AML-193 (cell line): ENCODE measurements at places on chromosomes 1 and 21.

DNA sequence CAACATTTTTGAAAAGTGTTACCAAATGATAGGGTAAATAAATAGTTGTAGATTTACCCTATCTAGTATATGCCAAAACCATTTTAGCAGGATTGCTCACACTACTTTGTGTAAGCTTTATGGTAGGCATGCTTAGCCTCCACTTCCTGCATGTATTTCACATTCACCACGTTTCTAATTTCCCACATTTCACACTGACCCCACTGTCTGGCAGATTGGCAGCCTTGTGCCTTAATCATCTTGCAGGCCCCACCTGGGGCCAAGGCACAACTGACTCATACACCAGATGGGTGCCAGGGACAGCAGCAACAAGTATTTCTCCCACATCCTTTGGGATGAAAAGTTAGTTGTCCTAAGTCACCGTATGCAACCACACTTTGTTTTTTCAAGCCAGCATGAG, 21.2 kb upstream of the CENPF start:
- DNase-seq, result no peak

DNA sequence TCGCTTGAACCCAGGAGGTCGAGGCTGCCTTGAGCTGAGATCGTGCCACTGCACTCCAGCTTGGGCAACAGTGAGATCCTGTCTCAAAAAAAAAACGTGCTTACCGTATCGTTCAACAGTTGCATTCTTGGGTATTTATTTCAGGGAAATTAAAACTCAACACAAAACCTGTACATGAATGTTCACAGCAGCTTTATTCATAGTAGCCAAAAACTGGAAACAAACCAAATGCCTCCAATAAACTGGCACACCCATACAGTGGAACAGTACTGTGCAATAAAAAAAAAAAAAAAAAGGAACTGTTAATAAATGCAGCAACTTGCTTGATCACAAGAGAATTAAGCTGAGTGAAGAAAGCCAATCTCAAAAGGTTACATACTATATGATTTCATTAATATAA, 6.7 kb downstream of the KHDRBS1 start:
- DNase-seq, result peak; percentile 15

- no peak for DNase-seq
Observed at GRCh38 chr1:32900956-32901822, at the start of gene TMEM54. TMEM54 (minus strand) TSS chr1:32901389; CDS start chr1:32901238, 151 bp downstream.

DNA sequence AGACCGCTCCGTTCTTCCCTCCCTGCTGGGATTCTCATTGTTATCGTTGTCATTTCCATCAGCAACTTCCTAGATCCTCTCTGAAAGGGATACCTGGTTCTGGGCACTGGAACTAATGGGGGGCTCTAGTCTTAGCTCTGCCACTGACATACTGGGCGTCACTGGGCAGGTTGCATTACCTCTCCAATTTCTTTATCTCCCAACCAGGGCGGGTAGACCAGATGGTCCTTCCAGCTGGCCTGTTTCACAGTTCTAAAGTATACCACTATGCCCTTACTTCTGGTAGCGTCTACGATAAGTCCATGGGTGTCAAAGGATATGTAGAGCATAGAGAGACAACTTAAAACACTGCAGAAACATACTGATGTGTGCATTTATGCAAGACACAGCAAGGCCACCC, 1.4 kb downstream of the GPR37L1 start:
- no peak for DNase-seq

- no peak for DNase-seq
Observed at GRCh38 chr1:8814865-8815264, 2.6 kb downstream of the RERE start.

DNA sequence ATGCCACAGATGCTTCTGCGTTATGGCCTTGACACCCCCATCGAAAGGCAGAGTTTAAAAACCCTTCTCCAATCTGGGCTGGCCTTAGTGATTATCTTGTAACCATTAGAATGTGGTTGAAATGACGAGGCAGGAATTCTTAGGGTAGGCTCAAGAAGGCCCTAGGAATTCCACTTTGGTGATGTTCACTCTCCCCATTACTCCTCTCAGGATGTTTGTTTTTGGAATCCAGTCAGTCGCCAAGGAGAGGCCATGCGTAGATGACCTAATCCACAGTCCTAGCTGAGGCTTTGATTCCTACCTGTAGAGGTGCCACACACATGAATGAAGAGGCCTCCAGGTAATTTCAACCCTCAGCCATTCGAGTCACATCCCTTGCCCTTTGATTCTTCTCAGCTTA, 318.2 kb downstream of the NEGR1 start:
- DNase-seq, result no peak

- DNase-seq, result peak; percentile 66
Observed at GRCh38 chr1:99707535-99708142, 58.8 kb downstream of the FRRS1 start.

GRCh38 chr1:14783592-14783886, 185.1 kb downstream of the KAZN start:
- no peak for DNase-seq

- no peak for DNase-seq
Observed at GRCh38 chr1:201212056-201212455, 21.4 kb downstream of the IGFN1 start.

DNA sequence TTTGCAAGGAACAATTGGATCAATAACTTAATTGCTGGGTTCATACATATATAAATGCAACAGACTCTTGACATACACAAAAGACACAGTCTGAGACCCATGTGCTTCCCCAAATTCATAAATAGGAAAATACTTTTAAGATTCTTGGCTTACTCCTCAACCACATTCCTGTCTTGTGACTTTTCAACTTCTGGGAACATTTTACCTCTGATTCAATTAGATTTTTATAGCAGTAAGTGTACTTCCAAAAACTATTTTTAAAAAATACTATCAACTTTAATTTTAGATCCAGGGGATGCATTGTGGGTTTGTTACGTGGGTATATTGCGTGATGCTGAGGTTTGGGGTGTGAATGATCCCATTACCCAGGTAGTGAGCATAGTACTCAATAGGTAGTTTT, 406.7 kb downstream of the RPS6KC1 start:
- DNase-seq, result no peak

DNA sequence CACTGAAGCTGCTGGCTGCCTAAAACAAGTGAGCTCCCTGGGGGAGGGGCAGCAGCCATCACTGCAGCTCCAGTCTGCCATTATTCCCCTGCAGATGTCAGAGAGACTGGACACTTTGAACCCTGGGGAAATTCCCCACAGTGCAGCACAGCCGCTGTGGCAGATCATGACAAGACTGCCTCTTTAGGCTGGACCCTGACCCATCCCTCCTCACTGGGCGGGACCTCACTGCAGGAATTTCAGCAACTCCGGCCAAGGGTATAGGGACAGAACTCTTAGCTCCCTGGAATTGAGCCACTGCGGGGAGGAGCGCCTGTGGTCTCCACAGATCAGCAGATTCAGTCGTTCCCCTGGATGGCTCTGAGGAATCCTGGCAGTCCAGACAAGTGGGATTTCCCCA, 964.6 kb downstream of the BRINP3 start:
- DNase-seq, result no peak

- no peak for DNase-seq
Observed at GRCh38 chr21:42654179-42654912, 925 bp downstream of the PDE9A start.

DNA sequence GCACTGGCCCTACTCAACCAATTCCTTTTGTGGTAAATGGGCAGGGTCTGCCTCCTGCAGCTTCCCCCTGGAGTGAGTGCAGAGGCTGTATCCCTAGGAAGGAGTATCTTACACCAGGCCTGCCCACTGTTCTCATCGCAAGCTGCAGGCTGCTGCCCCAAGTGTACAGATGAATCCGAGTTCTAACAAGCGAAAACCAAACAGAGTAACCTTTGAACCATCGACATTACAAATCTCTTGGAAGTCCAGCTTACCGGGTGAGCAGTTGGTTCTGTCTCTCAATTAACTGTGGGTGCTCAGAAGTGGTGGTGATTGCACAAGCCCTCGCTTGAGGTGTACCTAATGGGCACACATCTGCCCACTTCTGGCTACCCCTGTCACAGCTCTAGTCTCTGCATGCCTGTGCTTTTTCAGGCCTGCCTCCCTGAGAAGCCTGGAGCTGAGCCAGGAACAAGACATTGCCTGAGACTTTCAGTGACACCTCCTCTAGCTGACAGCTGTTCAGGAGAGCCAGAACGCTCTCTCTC, 22.7 kb downstream of the INAVA start:
- no peak for DNase-seq

DNA sequence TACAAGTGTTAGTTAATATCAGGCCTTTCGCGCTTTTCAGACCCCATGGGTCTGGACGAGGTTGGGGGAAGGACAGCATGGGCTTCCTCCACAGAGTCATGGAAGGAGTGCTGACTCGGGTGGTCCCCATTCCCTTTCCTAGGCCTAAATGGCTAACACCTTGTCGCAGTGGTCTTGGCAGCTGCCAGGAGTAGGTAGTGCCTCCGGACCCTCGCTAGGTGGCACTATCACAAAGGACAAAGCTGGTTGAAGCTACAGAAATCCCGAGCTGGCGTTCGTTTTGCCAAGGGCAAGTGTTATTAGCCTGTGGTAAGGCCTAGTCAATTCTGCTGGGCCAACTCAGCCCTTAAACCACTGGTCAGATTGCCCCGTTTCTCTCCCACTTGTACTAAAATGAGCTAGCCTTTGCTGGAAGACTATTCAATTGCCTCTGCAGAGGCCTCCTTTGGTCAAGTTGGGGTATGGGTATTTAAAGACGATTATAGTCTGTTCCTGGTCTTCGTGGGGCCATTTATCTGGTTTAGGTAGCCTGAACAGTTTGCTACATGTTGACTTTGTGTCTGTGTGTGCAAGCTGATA, 1.1 kb upstream of the UBE2Q1 start:
- peak; percentile 92 for DNase-seq

DNA sequence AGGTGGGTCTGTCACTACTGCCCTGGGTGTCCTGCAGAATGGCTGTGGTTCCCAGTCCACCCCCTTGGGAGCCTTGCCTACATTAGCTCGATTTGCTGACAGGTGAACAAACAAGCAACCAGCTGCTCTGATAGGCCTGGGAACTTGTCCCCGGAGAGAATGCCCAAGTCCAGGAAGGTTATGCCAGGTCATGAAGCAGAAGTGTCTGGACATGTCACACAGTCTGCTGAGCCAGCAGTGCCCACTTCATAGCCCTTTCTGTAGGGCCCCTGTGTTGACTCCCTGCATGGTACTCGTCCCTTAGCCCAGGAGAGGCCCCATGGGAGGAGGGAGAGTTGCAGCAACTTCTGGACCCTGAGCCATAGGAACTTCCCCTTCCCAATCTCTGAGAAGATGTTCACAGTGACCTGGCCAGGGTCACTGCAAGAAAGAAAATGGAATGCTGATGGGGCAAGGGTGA, 31.0 kb downstream of the UCK2 start:
- DNase-seq, result no peak

DNA sequence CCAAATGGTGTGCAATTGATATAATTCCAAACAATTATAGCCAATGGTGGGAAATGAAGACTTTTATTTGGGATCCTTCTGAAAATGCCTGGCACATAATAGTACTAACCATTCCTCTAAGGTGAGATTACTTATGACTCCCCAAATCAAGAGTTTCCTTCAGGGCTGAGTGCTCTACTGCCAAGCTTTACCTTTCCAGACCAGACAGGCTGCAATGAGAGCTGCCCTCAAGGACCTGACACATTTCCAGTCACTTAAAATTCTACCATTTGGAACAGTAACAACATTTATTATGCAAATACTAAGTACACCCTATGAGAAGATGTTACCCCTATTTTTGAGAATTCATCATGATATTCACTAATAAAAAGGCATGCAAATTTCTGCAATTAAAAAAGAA, 21.1 kb downstream of the PAXBP1 start:
- no peak for DNase-seq

- no peak for DNase-seq
Observed at GRCh38 chr1:230827081-230827681, 41.1 kb downstream of the C1orf198 start.

DNA sequence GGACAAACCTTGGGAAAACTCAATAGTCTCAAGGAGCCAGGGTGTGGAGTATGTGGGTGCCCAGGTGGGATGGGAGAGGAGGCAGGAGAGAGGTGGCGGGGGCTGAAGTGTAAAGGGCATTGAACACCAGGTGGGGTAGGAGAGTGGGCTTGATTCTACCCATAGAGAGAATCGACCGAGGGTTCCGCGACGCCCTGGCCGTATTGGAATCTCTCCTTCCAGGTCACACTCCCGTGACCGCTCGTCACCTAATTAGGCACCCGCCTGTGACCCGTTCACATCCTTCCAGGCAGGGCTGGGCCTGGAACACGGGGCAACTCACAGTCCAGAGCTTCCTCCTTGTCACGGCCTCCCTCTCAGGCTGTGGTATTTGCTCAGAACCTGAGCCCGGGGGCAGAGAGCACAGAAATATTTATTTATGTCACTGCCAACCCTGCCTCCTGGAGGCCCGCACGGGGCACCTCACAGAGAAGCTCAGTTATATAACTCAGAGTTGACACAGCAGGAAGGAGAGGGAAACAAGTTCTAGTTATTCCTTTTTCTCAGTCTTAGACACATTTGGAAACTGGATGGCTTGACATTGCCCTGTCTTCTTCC, 12.0 kb downstream of the NCMAP start:
- DNase-seq, result no peak

GRCh38 chr1:115713906-115714305, 54.6 kb downstream of the CASQ2 start:
- DNase-seq, result no peak

- no peak for DNase-seq
Observed at GRCh38 chr1:238457610-238458009, 566.9 kb upstream of the ZP4 start.

DNA sequence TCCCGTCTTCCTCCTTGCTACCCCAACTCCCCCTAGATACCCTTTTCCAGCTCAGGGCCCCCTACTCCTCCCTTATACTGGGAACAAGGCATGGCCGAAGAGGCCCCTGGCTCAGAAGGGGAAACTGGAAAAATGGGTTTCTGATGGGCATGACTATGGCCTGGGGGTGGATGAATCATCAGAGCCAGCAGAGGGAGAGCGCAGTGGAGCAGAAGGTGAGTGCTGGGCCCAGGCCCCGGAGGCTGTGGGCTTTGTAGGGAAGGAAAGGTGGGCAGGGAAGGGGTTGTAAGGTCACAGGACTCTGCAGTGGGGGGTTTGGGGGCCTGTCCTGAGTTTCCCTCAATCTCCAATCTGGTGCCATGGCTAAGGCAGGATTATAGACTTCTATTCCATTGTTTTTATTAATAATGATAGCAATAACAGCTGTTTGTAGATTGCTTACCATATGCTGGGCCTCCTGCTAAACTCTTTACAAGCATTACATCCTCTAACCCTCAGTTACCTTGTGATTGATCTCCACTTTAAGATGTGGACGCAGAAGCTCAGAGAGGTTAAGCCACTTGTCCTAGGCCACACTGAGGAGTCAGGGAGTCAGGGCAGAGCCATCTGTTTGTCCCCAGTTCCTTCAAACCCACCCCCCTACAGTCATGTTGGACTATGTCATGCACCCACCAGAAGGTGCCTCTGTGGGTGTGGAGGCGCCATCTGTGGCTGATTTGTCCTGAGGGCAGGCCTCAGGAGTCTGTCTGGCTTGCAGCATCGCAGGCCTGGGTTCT, 36.2 kb upstream of the ZNF362 start:
- no peak for DNase-seq
